ENCODE measurements at places on chromosomes 5 and 9.

DNA sequence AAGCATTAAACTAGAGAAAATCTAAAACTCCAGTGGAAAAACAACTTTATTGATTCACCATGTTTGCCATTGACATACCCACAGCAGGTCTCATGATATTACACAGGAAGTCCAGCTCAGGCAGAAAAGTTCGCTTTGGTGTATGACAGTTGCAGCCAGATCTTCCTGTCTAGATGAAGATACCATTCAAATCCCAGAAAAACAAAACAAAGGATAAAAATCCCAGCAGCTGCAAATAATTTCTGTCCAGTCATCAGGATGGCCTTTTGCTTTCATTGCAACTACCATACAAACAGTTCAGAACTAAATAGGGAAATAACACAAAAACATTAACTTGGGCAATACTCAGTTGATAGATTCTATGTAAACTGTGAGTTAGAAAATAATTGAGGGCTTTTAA is 136.0 kb upstream of the NREP start:
- DNase-seq, result no peak
- H3K4me1 ChIP-seq, result no peaks in the 10 kb centered on the region
- no peaks in the 10 kb centered on the region for H3K36me3 ChIP-seq

GRCh38 chr9:130029223-130029973 is 13.6 kb downstream of the FNBP1 start:
- no peak overlapping the region for H3K4me3 ChIP-seq
- no peak for DNase-seq
- 0 out of 2 replicates have a peak, but pooled peaks cover 3% of the 10 kb centered on the region for H3K4me1 ChIP-seq

DNA sequence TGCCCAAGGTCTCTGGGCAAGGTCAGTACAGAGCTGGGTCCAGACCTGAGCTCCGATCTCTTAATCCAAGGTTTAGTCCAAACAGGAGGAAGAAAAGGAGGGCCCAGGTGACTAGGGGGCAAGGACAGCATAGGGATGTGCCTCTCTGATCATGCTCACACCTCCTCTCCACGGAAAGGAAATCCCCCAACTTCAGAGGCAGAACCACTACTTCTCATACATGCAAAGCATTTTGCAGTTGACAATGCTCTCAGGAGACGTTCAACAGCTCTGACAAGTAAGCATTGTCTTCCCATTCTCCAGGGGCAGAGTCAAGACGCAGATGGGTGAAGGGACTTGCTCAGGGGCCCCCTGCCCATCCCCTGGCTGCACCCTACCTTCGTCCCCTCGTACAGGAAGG is 8.7 kb upstream of the CORO2A start:
- no peak overlapping the region for H3K27ac ChIP-seq
- no peaks in the 10 kb centered on the region for H3K27me3 ChIP-seq
- H3K4me1 ChIP-seq, result peaks cover 3% of the 10 kb centered on the region
- no peak for DNase-seq
- no peak overlapping the region for H3K4me3 ChIP-seq

DNA sequence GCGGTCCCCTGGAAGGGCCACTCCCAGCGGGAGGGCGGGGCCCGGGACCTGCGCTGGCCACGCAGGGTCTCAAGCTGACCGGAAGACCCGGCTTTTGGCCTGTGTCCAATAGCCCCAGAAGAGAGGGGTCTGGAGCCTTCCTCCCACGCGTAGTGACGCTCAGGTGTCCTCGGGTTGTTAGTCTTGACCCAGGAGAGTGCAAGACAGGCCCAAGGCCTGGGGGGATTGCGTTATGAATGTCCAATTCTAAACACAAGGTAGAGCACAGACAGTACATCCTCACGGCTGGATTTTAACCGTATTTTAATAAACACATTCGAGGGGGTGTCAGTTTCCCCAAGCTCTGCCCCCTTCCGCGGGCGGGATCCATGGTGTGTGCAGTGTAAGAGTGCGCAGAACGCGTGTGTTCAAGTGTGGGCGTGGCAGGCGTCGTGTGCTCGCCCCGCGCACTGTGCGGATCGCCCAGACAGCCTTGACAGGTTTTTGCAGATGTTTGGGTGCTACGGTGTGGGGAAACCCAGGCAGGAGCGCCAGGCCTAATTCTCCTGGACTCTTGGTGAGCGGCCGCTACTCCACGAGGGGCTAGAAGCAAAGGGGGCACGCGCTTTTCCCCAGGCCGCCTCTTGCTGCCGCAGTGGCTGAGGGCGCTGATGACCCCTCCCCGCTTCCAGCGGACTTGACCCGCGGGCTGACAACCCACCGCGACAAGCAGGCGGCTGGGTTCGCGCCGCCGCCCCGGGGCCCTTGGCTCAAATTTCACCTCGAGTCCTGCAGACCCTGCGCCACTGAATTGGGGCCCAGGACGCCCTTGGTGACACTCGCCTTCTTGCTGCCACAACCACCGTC is 6.1 kb upstream of the DMRT3 start:
- no peak for DNase-seq
- no peak overlapping the region for H3K27ac ChIP-seq
- H3K27me3 ChIP-seq, result peaks cover 3% of the 10 kb centered on the region
- H3K4me3 ChIP-seq, result no peak overlapping the region
- H3K4me1 ChIP-seq, result no peaks in the 10 kb centered on the region

GRCh38 chr5:154234551-154234950 is 44.0 kb downstream of the GALNT10 start:
- DNase-seq, result no peak
- H3K36me3 ChIP-seq, result no peaks in the 10 kb centered on the region
- H3K4me1 ChIP-seq, result no peaks in the 10 kb centered on the region

DNA sequence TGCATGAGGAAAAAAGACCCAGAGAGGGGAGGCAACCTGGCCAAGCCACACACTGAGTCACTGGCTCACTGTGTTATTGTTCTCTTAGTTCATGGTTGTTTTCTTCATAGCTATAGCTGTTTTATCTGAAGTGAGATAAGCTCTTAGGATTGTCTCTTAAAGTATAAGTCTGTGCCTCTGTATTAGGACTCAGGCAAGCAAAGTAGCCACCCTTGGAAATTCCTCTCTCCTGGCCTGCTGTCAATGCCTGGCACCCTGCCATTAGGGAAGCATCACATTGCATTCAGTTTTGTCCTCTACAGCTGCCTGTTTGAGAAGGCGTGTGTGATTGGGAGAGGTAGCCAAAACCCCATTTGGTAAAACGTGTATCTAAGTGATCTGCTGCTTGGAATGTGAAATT is 147.4 kb upstream of the GLRA1 start:
- no peak for DNase-seq
- H3K4me1 ChIP-seq, result no peaks in the 10 kb centered on the region
- no peak overlapping the region for H3K27ac ChIP-seq
- no peaks in the 10 kb centered on the region for H3K36me3 ChIP-seq
- H3K27me3 ChIP-seq, result no peaks in the 10 kb centered on the region

GRCh38 chr5:6837519-6838110 is 124.4 kb downstream of the TENT4A start:
- H3K27me3 ChIP-seq, result no peaks in the 10 kb centered on the region
- DNase-seq, result no peak
- H3K27ac ChIP-seq, result no peak overlapping the region
- H3K4me1 ChIP-seq, result no peaks in the 10 kb centered on the region
- H3K4me3 ChIP-seq, result no peak overlapping the region

- H3K4me1 ChIP-seq, result no peaks in the 10 kb centered on the region
- H3K4me3 ChIP-seq, result no peak overlapping the region
- H3K36me3 ChIP-seq, result no peaks in the 10 kb centered on the region
- DNase-seq, result no peak
- H3K27me3 ChIP-seq, result no peaks in the 10 kb centered on the region
Measured at GRCh38 chr9:37856551-37856950, 47.4 kb downstream of the SLC25A51 start.

DNA sequence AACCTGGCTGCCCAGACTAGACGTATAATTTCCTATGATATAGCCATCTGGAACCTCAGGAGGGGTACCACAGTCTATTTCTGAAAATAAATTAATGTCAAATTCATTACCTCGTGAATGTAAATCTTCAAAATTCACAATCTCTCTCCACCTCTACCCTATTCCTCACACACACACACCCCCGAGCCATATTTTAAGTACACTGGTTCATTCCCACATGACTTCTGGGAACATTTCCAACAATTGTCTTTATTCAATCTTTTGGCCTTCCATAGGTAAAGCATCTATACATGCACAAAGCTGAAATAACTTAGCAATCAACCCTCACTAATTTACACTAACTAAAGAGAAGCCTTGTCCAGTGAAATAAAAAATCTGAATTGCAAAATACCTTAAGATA is 32.7 kb downstream of the SUSD1 start:
- no peak for DNase-seq
- no peak overlapping the region for H3K27ac ChIP-seq
- H3K36me3 ChIP-seq, result no peaks in the 10 kb centered on the region
- peaks cover 9% of the 10 kb centered on the region for H3K4me1 ChIP-seq
- H3K4me3 ChIP-seq, result no peak overlapping the region

Data from MM.1S (cell line).